ENCODE measurements at places on chromosomes 16 and 17. TPM values are rescaled to one million over a fixed set of nuclear protein-coding genes. Genes with fewer than 3 reads are reported as not detected.
A peak's percentile ranks its signal among the peaks of the same experiment; 100 is the strongest.

Gene POLR2C
- total RNA-seq: 37.4 TPM

Gene ZDHHC1
- 5.4 TPM for total RNA-seq

Gene TPSB2
- total RNA-seq: not detected

Gene ITGAX
- total RNA-seq: 52.7 TPM

Gene TBKBP1
- 13.4 TPM for total RNA-seq

Gene SMG1
- total RNA-seq: 40.6 TPM

Gene CCDC154
- total RNA-seq: 0.68 TPM

Gene KRT9
- total RNA-seq: not detected

Gene GNAO1
- total RNA-seq: 14.2 TPM

Gene ALOX15
- not detected for total RNA-seq

Gene AHSP
- total RNA-seq: not detected

Gene WNT9B
- 0.29 TPM for total RNA-seq

Gene PARD6A
- total RNA-seq: 2.3 TPM

Gene KRTAP2-2
- total RNA-seq: not detected

Gene BRIP1
- 2.2 TPM for total RNA-seq

DNA sequence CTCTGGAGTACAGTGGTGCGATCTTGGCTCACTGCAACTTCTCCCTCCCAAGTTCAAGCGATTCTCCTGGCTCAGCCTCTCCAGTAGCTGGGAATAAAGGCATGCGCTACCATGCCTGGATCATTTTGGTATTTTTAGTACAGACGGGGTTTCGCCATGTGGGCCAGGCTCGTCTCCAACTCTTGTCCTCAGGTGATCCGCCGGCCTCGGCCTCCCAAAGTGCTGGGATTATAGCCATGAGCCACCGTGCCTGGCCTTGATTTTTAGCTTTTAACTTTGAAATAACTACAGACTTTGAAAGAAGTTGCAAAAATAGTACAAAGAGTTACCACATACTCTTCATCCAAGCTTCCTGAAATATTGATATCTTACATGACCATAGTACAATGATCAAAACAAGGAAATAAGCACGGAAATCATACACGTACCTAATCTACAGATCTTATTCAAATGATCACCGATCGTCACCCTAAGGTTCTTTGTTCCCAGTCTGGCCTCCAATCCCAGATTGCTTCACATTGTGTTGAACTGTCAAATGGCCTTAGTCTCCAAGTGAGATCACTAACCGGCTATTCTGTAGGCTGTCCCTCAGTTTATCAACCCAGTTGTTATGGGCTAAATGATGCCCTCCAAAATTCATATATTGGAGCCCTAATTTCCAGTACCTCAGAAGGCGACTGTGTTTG is 18.4 kb downstream of the NPIPA1 start:
- DNase-seq: peak; percentile 74

DNA sequence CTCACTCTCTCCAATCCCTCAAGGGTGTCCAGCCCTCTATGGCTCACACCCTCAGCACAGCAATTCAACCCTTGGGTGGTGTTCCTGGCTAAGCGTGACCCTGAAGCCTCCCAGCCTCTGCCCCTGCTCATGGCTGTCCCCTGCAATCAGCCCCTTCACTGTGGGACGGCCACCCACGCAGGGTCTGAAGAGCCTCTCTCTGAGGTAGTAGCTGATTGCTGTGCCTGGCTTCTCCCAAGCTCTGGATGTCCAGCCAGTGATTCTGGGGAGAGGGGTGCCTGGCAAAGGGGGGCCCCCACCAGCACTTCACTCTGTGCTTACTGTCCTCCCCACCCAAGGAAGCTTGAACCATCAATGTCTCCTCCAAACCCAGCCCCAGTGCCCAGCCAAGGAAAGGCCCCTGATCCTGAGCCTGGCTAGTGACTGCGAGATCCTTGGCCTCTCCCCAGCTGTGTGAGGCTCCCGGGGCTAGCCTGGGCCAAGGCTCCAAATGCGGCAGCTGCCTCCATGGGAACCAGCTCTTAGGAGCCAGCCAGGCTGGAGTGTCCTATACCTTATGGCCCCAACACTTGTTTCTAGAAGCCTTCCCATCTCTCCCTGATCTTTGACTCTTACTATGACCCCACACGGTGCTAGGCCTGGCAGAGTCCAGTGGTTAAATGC is 9.9 kb downstream of the MTSS2 start:
- DNase-seq: peak; percentile 38

- peak; percentile 63 for DNase-seq
Measured at GRCh38 chr17:27920569-27920968, 27.4 kb upstream of the LYRM9 start.

- DNase-seq: no peak
Measured at GRCh38 chr16:81810894-81811538, 31.9 kb downstream of the PLCG2 start.

DNA sequence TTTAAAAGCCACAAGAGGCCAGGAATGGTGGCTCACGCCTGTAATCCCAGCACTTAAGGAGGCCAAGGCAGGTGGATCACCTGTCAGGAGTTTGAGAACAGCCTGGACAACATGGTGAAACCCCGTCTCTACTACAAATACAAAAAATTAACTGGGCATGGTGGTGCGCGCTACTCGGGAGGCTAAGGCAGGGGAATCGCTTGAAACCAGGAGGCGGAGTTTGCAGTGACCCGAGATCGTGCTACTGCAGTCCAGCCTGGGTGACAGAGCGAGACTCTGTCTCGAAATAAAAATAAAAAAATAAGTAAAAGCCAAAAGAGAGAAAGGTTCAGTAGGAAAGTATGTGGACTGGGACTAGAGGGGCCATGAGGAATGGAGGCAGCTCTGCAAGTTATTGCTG is 13.1 kb upstream of the ITGAL start:
- DNase-seq: no peak

DNA sequence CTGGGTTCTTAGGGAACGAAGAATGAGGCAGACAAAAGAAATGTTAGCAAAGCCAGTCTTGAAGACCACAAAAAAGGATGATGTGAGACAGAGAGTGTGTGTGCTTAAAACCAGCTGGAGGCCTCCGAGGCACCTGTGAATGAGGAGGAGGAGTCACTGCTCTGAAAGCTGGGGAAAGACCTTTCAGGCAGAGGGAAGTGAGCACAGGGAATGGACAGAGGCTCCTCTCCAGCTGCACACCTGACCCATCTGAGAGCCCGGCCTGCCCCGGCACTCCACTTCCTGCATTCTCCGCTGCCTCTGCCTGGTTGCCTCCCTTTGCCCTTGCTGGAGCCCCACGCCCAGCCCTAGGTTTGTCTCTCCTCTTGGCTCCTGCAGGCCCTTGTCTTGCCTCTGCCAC is 55.2 kb upstream of the SREBF1 start:
- DNase-seq: no peak

DNA sequence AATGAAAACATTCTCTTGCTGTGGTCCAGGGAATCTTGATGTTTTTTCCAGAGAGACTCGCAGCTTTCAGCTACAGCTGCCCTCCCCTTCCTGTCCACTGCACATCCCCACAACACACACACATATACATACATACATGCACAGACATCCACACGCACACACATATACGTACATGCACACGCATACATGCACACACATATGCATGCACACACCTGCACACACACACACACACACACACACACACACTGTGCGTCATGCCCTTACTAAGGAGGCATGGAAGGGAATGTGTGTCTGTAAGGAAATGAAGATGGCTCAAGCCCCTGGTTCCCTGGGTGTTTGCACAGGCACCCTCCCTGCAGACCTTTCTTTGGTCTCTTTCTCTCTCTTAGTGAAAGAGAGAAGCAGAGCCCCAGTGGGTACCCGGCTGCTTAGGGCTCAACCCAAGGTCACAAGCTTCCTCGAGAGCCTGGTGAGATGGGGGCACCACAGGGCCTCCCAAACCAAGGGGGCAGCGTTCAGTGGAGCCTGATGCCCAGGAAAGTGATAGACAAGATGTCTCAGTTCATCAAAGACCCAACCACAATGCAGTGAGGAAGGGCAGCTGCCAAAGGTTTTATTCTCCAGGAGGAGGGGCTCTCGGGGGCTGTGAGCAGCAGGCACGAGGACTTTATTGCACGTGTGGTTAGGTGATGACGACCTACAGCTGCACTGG is 33.3 kb downstream of the TNFRSF13B start:
- DNase-seq: no peak

DNA sequence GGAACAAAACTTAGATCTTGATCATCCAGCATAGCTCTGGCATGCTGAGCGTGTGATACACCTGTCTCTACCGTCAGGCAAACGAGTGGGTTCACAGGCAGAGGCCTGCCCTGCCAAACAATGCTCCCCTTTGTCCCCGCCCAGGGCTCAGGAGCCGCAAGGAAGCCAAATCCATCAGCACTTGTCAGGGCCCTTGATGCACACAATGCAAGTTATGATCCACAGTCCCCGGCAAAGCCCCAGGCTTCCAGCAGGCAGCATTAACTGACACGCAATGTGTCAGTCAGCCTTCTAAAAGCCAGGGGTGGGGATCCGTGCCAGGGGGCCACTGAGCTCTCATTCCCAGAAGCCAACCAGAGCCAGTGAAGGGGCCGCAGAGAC is 460.9 kb downstream of the SLC39A11 start:
- no peak for DNase-seq

- no peak for DNase-seq
Measured at GRCh38 chr17:63181856-63182255, 215.8 kb downstream of the TANC2 start.

- peak; percentile 37 for DNase-seq
Measured at GRCh38 chr17:38674014-38674748, 576 bp downstream of the EPOP start.

DNA sequence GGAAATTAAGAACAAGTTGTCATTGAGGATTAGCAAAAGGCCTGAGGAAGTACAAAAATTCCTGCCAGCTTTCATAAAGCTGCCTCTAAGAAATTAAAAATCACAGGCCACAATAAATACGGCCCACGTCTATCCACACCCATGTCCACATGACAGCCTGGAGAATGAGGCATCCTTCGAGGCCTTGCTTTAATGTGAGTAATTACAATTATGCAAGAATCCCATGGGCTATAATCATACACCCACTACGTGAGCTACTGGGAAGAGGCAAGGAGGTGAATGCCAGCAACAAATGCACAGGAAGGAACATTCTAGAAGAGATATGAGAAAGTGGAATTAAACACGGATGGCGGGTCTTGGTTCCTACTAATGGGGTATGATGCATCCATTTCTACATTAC is 65.4 kb upstream of the ZFHX3 start:
- DNase-seq: no peak

- DNase-seq: no peak
Measured at GRCh38 chr16:68235108-68235886, 630 bp downstream of the ESRP2 start.

DNA sequence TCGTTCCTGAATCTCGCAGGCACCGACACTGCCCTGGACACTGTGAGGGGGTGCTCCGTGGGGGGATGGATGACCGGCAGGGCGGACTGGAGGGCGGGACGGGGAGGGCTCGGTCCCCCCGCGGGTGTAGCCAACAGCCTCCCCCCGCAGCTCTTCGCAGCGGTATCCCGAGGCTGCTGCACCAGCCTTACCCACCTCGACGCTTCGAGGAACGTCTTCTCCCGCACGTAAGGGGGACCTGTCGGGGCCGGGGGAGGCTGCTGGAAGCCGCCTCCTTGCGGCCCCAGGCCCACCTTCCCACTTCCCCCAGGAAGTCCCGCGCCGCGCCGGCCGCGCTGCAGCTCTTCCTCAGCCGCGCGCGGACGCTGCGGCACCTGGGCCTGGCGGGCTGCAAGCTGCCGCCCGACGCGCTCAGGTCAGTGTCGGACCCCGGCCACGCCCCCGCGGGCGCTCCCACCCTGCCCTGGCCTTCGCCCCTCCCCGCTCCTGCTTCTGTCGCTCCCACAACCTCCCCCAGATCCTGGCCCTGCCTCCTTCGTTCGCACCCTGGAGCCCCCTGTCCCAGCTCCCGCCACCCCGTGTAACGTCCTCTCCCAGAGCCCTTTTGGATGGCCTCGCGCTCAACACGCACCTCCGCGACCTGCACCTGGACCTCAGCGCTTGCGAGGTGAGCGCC is 3.3 kb downstream of the CARMIL2 start:
- DNase-seq: no peak

GRCh38 chr17:71849783-71850768 is 270.7 kb upstream of the SOX9 start:
- DNase-seq: no peak

DNA sequence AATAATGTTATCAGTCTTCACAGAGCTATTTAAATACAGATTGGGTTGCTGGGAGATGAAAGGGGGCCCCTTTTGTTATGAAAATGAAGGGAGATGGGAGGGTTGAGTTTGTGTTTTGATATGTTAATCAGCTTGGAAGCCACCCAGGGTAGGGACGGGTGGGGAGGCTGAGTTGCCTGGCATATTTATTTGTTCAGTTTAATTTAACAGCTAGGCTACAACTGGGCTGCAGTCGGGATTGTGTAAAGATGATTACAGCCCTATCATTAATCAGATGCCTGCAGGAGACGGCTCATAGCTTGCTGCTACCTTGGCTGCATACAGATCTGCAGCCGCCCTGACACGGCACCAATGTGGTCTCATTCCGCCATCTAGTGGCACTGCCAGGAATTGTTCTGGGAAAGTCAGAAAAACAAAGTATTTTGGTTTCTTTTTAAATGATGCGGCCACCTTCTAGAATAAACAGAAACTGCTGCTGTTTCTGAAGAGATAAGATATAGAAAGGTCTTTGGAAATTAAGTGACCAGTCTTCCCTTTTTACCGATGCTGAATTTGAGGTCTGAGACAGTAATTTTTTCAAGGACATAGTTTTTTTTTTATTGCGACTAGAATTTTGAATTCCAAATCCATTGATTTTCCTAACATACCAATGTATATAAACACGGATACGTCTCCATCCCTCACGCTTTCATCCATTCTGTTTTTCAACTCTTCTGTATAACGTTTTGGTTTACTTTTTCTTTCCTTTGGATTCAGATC is 458.0 kb upstream of the ASIC2 start:
- peak; percentile 68 for DNase-seq

- no peak for DNase-seq
Measured at GRCh38 chr16:50961952-50962351, 189.1 kb downstream of the SALL1 start.
